Activated CD4-positive, alpha-beta T cell treated with anti-CD3 and anti-CD28 coated beads for 36 hours (primary cell): ENCODE measurements at places on chromosomes 11 and 22.

DNA sequence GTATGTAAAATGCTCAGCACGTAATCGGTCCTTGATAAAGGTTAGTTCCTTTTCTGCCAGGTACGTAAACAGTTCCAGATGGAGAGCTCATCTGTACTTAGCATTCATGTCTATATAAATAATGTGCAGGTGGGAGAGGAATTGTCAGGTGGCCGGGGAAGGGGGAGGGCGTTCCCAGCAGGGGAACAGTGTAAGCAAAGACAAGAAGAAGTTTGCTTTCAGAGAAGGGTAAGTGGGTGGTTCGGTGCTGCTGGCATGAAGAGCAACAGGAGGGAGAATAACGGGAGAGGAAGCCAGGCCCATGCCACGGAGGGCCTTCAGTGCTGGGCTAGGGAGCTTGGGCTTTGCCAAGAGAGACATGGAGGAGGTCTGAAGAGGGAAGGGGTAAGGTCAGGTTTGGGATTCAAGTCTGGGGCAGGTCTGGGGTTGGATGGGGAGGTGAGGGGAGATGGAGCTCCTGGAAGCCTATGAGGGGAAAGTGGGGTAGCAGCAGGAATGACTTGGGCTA is 11.4 kb upstream of the WNT11 start:
- no peaks in the 10 kb centered on the region for H3K4me1 ChIP-seq
- no peak for DNase-seq
- no peak overlapping the region for H3K27ac ChIP-seq
- peaks cover 3% of the 10 kb centered on the region for H3K27me3 ChIP-seq
- no peak overlapping the region for H3K4me3 ChIP-seq

GRCh38 chr22:27116312-27117086 is 459.1 kb downstream of the MIAT start:
- no peak overlapping the region for H3K4me3 ChIP-seq
- no peak overlapping the region for H3K27ac ChIP-seq
- no peaks in the 10 kb centered on the region for H3K36me3 ChIP-seq

DNA sequence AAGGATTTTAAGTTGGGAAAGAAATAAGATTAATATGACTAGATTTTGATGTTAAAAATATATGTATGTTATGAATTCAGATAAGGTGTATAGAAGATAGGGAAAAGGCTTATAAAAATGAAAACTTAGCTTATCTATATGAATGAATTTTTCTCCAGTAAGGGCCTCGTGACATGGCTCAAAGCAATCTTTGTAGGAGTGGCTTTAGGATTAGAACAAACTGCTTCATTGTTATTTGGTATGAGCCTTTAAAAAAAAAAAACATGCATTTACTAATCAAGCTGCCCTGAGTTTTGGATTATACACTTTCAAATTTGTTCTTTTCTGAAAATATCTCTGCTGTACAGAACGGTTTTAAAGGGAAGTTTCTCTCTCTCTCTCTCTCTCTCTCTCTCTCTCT is 905.9 kb downstream of the OPCML start:
- no peak overlapping the region for H3K27ac ChIP-seq
- no peak overlapping the region for H3K4me3 ChIP-seq
- no peaks in the 10 kb centered on the region for H3K27me3 ChIP-seq
- no peak for DNase-seq

- no peak overlapping the region for H3K4me3 ChIP-seq
- H3K36me3 ChIP-seq: no peaks in the 10 kb centered on the region
- DNase-seq: no peak
- H3K27ac ChIP-seq: no peak overlapping the region
Observed at GRCh38 chr22:44314425-44315067, 1.8 kb upstream of the SHISAL1 start.

DNA sequence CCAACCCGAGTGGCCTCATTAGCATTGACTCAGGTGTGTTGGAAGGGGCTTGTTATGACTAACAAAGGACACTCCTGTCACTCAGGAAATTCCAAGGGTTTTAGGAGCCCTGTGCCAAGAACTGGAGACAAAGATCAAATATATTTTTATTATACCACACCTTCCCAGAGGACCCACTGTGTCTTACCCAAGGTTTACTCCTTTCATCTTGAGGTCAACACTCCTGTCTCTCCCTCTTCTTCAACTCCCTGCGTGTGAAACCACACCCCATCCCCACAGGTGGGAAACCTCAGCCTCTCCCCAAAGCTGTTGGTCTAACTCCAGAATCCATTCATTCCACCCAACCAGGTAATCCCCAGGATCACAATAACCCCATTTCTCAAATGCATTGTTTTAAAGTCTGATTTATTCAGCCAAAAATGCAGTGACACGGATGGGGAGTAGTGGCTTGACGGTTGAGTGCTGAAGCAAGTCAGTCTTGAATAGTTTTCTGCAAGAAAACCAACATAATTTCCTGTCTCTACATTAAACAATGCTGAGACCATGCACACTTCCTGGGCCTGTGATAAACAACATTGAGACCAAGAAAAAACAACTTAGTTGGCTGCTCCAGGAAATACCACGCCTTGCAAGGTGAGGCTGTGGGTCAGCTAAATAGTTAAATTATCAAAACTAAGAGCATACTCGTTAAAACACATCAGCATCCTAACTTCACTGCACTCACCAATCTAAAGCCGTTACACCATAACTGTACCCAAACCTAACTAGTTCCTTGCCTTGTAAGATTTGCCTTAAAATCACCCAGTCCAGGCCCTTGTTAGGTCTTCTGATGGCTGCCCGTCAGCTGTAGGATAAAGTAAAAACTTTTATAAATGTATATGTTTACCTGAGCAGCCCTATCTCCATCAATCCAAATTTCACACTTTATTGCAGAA is 38.5 kb upstream of the SPON1 start:
- H3K27ac ChIP-seq: peak overlapping the region; percentile 86
- no peak overlapping the region for H3K4me3 ChIP-seq
- DNase-seq: no peak
- H3K27me3 ChIP-seq: no peaks in the 10 kb centered on the region
- peaks cover 44% of the 10 kb centered on the region for H3K4me1 ChIP-seq

- no peaks in the 10 kb centered on the region for H3K4me1 ChIP-seq
- H3K4me3 ChIP-seq: no peak overlapping the region
- no peak overlapping the region for H3K27ac ChIP-seq
- no peak for DNase-seq
- no peaks in the 10 kb centered on the region for H3K27me3 ChIP-seq
Observed at GRCh38 chr11:77558380-77558779, 31.4 kb upstream of the AQP11 start.

DNA sequence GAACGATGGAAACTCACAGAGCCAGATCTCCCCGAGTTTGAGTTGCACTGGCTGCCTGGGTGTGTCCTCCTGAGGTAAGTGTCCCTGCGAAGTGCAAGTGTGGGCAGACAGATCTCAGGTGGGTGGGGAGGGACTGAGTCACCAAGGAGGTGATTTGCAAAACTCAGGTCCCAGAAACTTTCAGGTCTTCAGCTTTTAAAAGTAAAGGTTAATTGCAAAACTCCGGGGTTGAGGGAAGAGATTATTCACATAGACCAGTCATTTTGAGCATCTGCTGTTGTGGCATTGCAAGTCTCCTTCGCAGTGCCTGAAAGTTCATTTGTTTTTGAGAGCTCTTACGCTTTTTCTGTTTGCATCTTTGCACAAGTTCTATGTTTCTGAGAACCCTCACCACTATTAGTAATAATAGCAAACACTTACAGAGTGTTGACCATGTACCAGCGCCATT is 7.1 kb downstream of the CD44 start:
- H3K4me1 ChIP-seq: peaks cover 91% of the 10 kb centered on the region
- peak overlapping the region; percentile 65 for H3K4me3 ChIP-seq
- peak; percentile 91 for DNase-seq
- H3K27ac ChIP-seq: peak overlapping the region; percentile 99
- peaks cover 83% of the 10 kb centered on the region for H3K36me3 ChIP-seq
- no peaks in the 10 kb centered on the region for H3K27me3 ChIP-seq

- no peak for DNase-seq
- no peaks in the 10 kb centered on the region for H3K27me3 ChIP-seq
- no peaks in the 10 kb centered on the region for H3K36me3 ChIP-seq
- H3K27ac ChIP-seq: no peak overlapping the region
Observed at GRCh38 chr11:101987370-101987769, 59.9 kb upstream of the CFAP300 start.

DNA sequence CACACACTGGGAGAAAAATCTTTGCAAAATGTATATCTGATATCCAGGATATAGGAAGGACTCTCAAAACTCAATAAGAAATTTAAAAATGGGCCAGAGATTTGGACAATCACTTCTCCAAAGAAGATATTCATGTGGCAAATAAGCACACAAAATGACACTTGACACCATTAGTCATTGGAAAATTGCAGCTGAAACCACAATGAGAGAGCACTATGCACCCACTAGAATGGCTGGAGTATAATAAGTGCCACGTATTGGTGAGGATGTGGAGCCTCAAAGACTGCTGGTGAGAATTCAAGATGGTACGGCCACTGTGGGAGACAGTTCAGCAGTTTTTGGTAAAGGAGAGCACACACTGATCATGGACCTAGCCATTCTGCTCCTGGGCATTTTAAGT is 12.8 kb upstream of the OSBPL5 start:
- no peak for DNase-seq
- no peaks in the 10 kb centered on the region for H3K36me3 ChIP-seq
- no peak overlapping the region for H3K4me3 ChIP-seq
- no peaks in the 10 kb centered on the region for H3K4me1 ChIP-seq
- H3K27ac ChIP-seq: no peak overlapping the region

DNA sequence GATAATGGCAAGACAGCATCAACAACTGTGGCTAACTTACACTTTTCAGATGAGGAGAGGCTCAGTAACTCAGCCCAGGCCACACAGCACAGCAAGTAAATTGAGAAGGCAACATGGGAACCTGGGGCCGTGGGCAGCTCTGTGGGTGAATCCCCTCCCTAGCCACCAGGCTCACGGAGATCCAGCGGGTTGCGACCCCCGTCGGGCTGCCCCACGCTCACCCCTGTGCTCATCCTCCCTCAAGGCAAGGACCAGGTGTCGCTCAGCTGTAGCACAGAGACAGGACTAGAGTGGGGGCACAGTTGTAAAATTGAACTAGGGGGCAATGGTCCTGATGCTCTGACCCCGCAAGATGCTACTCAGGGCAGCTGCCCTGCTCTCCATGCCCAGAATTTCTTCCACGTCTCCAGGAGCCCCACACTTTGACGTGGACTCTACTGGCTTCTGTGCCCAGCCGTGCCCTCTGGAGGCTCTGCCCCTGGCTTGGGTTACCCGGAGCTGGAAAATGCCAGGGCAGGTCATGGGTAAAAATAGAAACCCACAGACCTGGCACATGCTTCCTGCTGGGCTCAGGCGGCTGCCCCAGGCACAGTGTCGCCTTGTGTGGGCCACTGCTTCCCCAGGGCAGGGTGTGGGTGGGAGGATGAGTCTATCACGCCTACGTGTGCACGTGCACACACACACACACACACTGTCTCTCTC is 9.0 kb downstream of the TUBA8 start:
- H3K27me3 ChIP-seq: no peaks in the 10 kb centered on the region
- no peak overlapping the region for H3K27ac ChIP-seq
- peaks cover 9% of the 10 kb centered on the region for H3K4me1 ChIP-seq

GRCh38 chr11:129699711-129700304 is 115.8 kb upstream of the TMEM45B start:
- no peak overlapping the region for H3K4me3 ChIP-seq
- H3K27ac ChIP-seq: no peak overlapping the region
- peaks cover 5% of the 10 kb centered on the region for H3K4me1 ChIP-seq
- DNase-seq: no peak
- H3K36me3 ChIP-seq: no peaks in the 10 kb centered on the region

DNA sequence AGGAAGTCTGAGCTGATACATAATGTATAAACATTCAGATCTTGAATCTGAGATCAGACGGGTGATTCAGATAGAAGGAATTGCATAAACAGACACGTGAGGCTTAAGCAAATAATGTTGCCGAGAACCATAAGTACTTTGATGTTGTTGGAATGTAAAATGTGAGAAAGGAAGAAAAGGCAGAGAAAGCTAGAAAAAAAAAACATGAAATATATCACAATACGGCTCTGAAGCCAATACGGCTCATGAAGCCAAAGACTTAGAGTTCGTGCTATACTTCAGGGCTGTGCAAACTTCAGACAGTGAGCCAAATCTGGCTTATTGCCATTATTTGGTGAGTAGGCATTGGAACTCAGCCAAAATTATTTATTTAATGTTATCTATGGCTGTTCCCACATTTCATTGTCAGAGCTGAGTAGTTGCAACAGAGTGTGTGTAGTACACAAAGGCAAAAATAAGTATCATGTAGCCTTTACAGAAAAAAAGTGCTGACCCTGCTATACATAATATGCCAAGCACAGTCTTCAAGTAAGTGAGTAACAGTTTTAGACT is 673.3 kb downstream of the CNTN5 start:
- no peaks in the 10 kb centered on the region for H3K4me1 ChIP-seq
- H3K36me3 ChIP-seq: no peaks in the 10 kb centered on the region
- no peak for DNase-seq
- no peak overlapping the region for H3K27ac ChIP-seq
- no peak overlapping the region for H3K4me3 ChIP-seq

GRCh38 chr11:119461229-119461963 is 38.4 kb upstream of the THY1 start:
- H3K27ac ChIP-seq: no peak overlapping the region
- DNase-seq: no peak
- H3K4me1 ChIP-seq: no peaks in the 10 kb centered on the region
- H3K36me3 ChIP-seq: no peaks in the 10 kb centered on the region

DNA sequence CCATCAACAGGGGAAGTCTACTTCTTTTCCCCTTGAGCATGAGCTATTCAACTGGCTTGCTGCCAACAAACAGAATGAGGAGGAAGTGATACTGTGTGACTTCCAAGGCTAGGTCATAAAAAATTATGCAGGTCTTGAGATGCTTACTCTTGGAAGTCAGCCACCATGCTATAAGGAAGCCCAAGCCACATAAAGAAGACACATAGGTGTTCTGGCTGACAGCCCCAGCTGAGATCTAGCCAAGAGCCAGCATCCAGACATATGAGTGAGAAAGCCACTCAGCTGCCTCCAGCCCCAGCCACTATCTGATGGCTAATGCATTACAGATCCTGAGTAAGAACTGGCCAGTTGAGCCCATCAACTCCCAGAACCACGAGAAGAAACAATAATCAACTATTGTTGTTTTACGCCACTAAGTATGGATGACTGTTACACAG is 31.0 kb upstream of the PPP2R1B start:
- no peak overlapping the region for H3K27ac ChIP-seq
- DNase-seq: no peak
- peaks cover 4% of the 10 kb centered on the region for H3K4me1 ChIP-seq
- H3K4me3 ChIP-seq: no peak overlapping the region
- peaks cover 40% of the 10 kb centered on the region for H3K36me3 ChIP-seq
- no peaks in the 10 kb centered on the region for H3K27me3 ChIP-seq

DNA sequence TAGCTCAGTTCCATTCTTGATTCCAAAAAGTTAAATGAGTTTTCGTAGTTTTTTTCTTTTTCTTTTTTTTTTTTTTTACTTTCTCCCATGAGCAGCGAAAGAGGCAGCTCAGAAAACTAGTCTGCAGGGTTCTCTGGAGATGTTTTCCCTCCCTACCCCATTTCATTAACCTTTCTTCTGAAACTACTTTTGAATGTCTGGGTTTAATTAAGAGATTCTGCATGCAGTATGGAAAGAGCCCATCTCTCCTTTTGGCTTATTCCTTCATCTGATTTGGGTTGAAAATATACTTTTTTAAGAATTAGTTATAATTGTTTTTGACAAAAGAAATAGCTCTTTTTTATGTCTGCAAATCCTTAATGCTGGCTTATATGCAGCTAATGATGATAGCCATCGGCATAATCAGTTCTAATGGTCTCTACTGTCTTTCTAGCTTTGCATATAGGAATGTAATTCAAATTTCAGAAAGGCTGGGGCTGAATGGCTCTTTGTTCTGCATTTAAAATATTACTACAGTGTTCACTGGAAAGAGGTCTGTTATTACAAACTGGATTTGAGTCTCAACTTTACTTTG is 265.3 kb downstream of the FAT3 start:
- H3K27me3 ChIP-seq: no peaks in the 10 kb centered on the region
- H3K4me3 ChIP-seq: no peak overlapping the region
- no peaks in the 10 kb centered on the region for H3K36me3 ChIP-seq
- DNase-seq: no peak
- H3K27ac ChIP-seq: no peak overlapping the region
